ENCODE measurements at places on chromosomes 6 and 20.

GRCh38 chr20:44017905-44018258, 103.2 kb downstream of the TOX2 start:
- no peak overlapping the region for H3K4me3 ChIP-seq
- peaks cover 53% of the 10 kb centered on the region for H3K27me3 ChIP-seq
- H3K36me3 ChIP-seq, result no peaks in the 10 kb centered on the region
- no peak overlapping the region for H3K27ac ChIP-seq

DNA sequence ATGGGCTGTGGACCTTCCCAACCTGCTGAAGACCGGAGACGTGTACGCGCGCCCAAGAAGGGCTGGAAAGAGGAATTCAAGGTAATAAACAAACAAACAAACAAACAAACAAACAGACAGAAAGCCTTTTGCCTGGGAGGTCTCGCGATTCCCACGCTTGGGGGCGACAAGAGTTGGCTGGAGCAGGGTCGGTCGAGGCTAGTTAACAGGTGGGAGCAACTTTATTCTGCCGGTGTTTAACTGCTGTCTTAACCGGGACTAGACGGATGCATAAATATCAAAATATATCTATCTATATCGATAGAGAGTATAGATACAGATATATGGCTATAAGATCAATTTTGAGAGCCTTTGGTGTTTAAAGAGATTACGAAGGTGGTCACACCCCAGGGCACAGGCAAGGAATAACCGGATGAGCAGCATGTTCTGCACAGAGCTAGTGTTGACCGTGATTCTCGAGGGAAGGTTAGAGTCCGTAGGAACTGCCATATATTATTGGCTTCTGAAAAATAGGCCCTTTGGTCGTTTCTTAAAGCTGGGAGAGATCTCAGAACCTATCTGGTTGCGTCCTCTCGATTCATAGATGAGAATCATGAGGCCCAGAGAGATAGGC, 514 bp downstream of the STMND1 start:
- H3K27ac ChIP-seq, result no peak overlapping the region
- H3K36me3 ChIP-seq, result no peaks in the 10 kb centered on the region
- H3K4me3 ChIP-seq, result peak overlapping the region; percentile 52

DNA sequence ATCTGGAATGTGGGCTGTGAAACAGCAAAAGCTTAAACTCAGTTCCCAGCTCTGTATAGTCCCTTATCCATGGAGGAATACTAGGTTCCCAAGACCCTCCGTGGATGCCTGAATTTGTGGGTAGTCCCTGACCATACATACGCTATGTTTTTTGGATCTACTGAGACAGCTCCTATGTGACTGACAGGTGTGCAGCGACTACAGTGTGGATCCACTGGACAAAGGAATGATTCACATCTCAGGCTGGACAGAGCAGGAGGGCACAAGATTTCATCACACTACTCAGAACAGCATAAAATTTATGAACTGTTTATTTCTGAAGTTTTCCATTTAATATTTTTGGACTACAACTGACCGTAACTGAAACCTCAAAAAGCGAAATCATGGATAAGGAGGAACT, 125.3 kb downstream of the MAP7 start:
- H3K4me1 ChIP-seq, result no peaks in the 10 kb centered on the region
- no peak overlapping the region for H3K27ac ChIP-seq
- no peak for DNase-seq
- peaks cover 3% of the 10 kb centered on the region for H3K36me3 ChIP-seq

- no peak overlapping the region for H3K4me3 ChIP-seq
- DNase-seq, result no peak
- H3K36me3 ChIP-seq, result no peaks in the 10 kb centered on the region
Measured at GRCh38 chr6:106773996-106774629, 144.7 kb downstream of the QRSL1 start.

GRCh38 chr6:166194914-166195859, 27.5 kb upstream of the TBXT start:
- H3K27me3 ChIP-seq, result no peaks in the 10 kb centered on the region
- no peak overlapping the region for H3K4me3 ChIP-seq
- no peaks in the 10 kb centered on the region for H3K4me1 ChIP-seq
- H3K36me3 ChIP-seq, result no peaks in the 10 kb centered on the region

DNA sequence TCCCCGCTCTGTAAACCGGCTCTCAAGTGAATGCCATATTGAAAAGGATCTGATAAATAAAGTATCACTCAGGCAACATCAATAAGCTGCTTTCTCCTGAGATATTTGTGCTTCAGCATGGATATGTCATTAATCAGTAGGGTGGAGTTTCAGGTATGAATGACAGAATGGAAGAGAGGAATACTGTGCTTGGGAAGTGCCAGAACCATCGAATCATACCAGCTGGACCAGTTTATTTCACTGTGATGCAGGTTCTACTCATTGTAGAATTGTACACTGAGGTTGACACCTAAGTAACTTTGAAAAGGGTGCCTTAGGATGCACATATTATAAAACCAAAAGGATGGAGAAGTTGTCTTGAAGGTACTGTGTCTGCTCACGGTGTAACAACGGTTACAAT, 17.9 kb upstream of the TBC1D7 start:
- no peak for DNase-seq
- H3K4me3 ChIP-seq, result no peak overlapping the region
- H3K27me3 ChIP-seq, result no peaks in the 10 kb centered on the region
- H3K36me3 ChIP-seq, result no peaks in the 10 kb centered on the region

GRCh38 chr20:461254-462198, 807 bp downstream of the TBC1D20 start:
- H3K27me3 ChIP-seq, result no peaks in the 10 kb centered on the region
- H3K4me3 ChIP-seq, result peak overlapping the region; percentile 98
- DNase-seq, result peak; percentile 79
- H3K4me1 ChIP-seq, result peaks cover 43% of the 10 kb centered on the region
- H3K27ac ChIP-seq, result peak overlapping the region; percentile 98
- no peaks in the 10 kb centered on the region for H3K36me3 ChIP-seq

DNA sequence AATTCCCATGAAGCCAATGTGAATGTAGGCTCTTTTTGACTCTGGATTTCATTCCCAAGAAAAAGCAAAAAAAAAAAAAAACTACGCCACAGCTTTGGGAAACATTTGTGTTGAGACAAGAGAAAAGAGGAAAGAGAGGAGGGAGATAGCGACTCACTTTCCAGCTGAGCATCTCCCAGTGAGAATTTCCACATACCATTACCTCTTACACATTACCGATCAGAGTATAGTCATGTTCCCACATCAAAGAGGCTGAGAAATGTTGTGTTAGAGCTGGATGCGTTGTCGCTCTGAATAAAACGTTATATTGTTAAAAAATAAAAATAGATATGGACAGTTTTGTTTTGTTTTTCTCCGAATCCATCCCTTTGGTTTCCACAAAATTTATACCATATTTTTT, 1019.3 kb upstream of the ADGRB3 start:
- no peak overlapping the region for H3K4me3 ChIP-seq
- H3K36me3 ChIP-seq, result no peaks in the 10 kb centered on the region
- no peak for DNase-seq
- no peaks in the 10 kb centered on the region for H3K4me1 ChIP-seq

DNA sequence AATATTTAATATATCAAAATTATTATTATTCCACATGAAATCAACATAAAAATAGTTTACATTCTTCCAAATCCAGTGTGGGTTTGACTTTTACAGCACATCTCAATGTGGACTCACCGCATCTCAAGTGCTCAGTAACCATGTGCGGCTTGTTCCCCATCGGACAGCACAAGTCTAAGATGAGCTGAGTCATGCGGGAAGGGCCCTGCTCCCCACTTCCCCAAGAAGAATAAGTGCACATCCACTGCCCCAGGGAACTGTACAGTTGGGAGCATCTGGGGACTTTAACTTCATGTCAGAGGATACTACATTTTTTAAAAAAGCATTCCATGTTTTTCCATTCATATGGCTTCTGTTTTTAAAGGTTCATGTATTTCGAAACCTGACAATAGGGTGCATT, 325.6 kb downstream of the BTBD3 start:
- no peak for DNase-seq
- H3K4me3 ChIP-seq, result no peak overlapping the region
- H3K27me3 ChIP-seq, result no peaks in the 10 kb centered on the region
- H3K4me1 ChIP-seq, result no peaks in the 10 kb centered on the region

DNA sequence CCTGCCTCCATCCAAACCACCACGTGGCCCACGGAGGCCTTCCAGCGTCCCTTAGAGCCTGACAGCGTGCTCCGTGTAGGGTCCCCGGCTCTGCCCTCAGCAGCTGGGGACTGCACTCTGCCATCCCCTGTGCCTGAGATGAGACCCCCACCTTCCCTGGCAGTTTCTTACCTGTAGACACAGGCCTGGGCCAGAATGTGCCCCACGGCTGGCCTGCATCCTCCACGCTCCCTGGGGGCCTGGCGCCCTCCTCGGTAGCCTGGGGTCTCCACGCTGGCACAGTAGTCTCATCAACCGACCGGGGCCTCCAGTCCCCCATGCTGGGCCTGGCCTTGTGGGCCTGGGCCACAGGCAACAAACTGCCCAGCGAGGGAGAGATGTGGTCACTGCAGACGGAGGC, 9.6 kb downstream of the DACT2 start:
- peaks cover 5% of the 10 kb centered on the region for H3K27me3 ChIP-seq
- peaks cover 6% of the 10 kb centered on the region for H3K36me3 ChIP-seq
- no peak for DNase-seq
- H3K4me1 ChIP-seq, result peaks cover 24% of the 10 kb centered on the region

- peak overlapping the region; percentile 88 for H3K27ac ChIP-seq
- peak overlapping the region; percentile 66 for H3K4me3 ChIP-seq
- no peak for DNase-seq
- peaks cover 24% of the 10 kb centered on the region for H3K4me1 ChIP-seq
- H3K27me3 ChIP-seq, result no peaks in the 10 kb centered on the region
Measured at GRCh38 chr6:52992980-52993920, 1.8 kb downstream of the GSTA4 start.

DNA sequence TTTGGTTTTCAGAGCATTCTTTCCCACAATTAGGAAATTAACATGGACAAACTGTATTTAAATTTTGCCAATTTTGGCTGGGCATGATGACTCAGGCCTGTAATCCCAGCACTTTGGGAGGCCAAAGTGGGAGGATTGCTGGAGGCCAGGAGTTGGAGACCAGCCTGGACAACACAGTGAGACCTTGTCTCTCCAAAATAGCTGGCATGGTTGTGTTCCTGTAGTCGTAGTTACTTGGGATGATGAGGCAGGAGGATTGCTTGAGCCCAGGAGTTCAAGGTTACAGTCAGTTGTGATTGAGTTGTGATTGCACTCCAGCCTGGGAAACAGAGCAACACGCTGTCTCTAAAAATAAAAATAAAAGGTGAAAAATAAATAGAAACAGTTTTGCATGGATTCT, 15.0 kb downstream of the PANK2 start:
- H3K4me1 ChIP-seq, result peaks cover 38% of the 10 kb centered on the region
- no peak for DNase-seq
- H3K27me3 ChIP-seq, result no peaks in the 10 kb centered on the region
- peaks cover 11% of the 10 kb centered on the region for H3K36me3 ChIP-seq
- no peak overlapping the region for H3K4me3 ChIP-seq

GRCh38 chr6:134132494-134133141, 80.2 kb upstream of the SLC2A12 start:
- H3K4me3 ChIP-seq, result no peak overlapping the region
- DNase-seq, result no peak
- no peaks in the 10 kb centered on the region for H3K27me3 ChIP-seq

DNA sequence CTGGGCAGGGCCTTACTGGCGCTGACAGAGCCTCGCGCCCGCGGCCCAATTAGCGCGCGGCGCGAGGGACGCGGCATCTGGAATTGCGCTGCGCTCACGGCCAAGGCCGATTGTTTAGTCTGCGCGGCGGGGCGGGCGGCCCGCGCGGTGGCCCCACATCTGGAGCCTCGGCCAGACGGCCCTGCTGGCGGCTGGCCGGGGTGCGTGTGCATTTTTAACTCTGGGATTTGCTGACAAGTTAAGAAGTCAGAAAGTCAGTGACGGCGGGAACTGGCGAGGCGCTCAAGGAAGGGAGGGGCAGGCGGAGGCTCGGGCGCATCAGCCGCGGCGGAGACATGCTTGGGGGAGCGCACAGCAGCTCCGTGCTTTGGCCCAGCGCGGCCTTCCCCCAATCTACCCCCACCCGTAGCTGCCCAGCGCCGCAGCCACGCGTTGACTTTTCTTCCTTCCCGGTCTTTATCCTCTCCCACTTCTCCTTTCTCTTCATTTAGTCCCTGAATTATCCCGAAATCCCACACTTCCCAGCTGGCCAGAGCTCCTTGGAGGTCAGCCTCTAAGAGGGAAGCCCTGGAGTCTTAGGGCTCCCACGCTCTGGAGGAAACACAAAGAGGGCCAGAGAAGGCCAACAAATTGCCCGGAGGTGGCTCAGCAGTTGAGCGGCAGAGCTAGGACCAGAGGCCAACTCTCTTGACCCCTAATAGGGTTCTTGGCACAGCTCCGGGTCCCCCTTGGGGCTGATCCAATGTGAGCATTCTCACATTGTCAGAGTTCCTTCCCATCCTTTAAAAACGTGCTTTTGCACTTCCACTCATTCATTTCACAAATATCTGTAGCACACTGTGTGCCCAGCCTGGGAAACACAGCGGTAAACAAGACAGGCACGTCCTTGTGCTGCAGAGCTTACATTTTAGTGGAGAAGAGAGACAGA, 40.8 kb upstream of the FOXP4 start:
- peak overlapping the region; percentile 17 for H3K27ac ChIP-seq
- no peaks in the 10 kb centered on the region for H3K36me3 ChIP-seq
- H3K4me3 ChIP-seq, result peak overlapping the region; percentile 44
- H3K27me3 ChIP-seq, result peaks cover 43% of the 10 kb centered on the region

DNA sequence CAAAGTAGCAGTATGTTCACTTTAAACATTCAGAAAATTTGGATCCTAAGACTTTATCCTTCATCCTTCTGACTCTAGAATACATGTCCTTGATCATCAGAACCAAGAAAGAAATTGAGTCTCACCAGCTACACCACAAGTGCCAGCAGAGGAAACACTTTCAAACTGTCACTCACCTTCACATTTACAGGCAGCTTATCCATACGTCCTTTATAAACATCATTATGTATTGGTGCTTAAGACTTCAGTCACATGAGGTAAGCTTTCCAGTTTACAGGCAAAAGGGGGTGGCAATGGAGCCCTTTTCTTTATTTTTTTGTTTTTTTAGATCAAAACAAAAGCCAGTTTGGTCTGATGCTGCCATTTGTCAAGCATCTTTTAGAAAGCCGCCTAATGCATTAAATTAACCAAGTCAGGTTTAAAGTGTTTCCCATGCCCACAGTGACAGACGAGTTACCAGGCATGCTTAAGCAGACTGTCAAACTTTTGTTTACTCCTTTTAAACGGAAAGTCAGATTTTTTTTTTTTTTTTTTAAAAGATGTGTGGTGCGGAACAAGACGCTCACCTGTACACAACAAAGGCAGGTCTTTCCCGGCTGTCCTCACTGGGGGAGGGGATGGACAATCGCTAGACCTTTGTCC, 952 bp upstream of the BRPF3 start:
- H3K27ac ChIP-seq, result peak overlapping the region; percentile 94
- peaks cover 17% of the 10 kb centered on the region for H3K4me1 ChIP-seq
- no peak for DNase-seq
- H3K27me3 ChIP-seq, result no peaks in the 10 kb centered on the region
- peaks cover 5% of the 10 kb centered on the region for H3K36me3 ChIP-seq

GRCh38 chr20:45354423-45355208, 6.4 kb upstream of the SDC4 start:
- no peaks in the 10 kb centered on the region for H3K36me3 ChIP-seq
- no peak overlapping the region for H3K27ac ChIP-seq
- H3K4me1 ChIP-seq, result peaks cover 30% of the 10 kb centered on the region
- no peak overlapping the region for H3K4me3 ChIP-seq
- no peak for DNase-seq
